Activated CD8-positive, alpha-beta T cell treated with anti-CD3 and anti-CD28 coated beads for 36 hours (primary cell): ENCODE measurements at places on chromosomes 1 and 21.

GRCh38 chr1:246527402-246528088 is 20.5 kb upstream of the SMYD3 start:
- H3K27ac ChIP-seq = peak overlapping the region; percentile 67
- peak; percentile 22 for DNase-seq
- no peak overlapping the region for H3K4me3 ChIP-seq

DNA sequence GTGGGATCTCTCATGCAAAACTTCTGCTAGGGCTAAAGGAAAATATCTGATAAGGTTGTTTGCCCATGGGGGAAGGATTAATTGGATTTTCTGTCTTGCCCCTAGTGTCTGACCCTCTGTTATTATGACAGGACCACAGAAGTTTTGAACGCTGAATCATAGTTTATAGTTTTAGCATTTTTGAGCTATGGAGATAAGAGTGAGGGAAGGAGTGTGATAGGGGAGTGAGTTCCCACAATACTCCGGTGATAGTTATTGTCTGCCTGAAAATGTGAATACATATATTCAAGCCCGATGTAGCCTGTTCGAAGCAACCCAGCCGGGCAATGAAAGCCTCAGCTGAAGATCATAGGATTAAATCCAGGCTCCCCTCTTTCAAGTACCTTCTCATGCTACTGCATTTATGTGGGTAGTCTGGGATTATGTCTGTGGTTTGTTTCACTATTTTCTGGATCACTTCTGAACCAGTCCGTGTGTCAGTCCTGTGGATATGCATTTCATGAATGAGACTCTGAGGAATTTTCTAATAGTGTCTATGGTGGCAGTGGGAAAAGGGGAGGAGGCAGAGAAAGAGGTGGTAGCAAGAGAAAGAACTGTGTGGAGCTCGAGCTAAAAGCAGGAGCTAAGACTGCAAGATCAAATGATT is 258.7 kb downstream of the DISC1 start:
- no peaks in the 10 kb centered on the region for H3K4me1 ChIP-seq
- H3K4me3 ChIP-seq = no peak overlapping the region
- no peak overlapping the region for H3K27ac ChIP-seq
- H3K36me3 ChIP-seq = no peaks in the 10 kb centered on the region
- DNase-seq = no peak
- H3K27me3 ChIP-seq = no peaks in the 10 kb centered on the region

DNA sequence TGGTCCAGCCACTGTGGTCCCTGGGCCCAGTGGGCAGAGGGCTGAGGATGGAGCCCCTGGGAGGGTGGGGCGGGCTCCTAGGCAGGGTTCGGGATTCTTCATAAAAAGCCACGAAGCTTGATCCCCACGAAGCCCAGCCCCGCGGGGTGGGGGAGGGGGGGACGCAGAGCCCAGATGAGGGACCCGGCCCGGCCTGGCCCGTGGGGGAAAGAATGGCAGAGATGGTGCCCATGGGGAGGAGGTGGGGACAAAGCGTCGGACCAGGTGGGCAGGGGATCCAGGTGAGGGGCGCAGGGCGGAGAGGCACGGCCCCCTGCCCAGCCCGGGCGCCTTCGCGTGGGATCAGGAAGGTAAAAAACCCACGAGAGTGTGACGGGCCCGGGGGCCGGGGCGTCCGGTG is 6.0 kb upstream of the SMIM12 start:
- H3K27me3 ChIP-seq = no peaks in the 10 kb centered on the region
- H3K36me3 ChIP-seq = no peaks in the 10 kb centered on the region
- H3K27ac ChIP-seq = peak overlapping the region; percentile 55
- peak overlapping the region; percentile 77 for H3K4me3 ChIP-seq
- DNase-seq = no peak
- H3K4me1 ChIP-seq = peaks cover 28% of the 10 kb centered on the region

DNA sequence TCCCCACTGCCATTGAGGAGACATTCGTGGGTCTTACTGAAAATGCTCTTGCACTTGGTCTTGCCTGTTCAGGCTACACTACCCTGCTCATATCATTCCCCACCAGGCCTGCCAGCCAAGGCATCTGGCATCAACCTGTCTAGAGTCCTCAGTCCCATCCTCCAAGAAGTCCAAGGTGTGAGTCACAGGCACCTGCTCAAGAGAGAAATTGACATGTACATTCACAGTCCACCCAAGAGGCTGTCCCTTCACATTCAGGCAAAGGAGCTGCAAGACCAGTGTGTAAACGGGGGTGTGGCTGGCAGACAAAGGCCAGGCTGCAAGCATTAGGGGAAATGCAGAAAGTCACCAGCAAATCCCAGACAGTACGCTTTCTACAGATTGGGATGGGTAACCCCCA is 13.1 kb upstream of the PLA2G2C start:
- H3K27ac ChIP-seq = no peak overlapping the region
- H3K27me3 ChIP-seq = peaks cover 27% of the 10 kb centered on the region
- peaks cover 4% of the 10 kb centered on the region for H3K4me1 ChIP-seq
- H3K4me3 ChIP-seq = no peak overlapping the region

GRCh38 chr1:188027613-188028012 is 1198.9 kb downstream of the PLA2G4A start:
- H3K27me3 ChIP-seq = no peaks in the 10 kb centered on the region
- no peak overlapping the region for H3K27ac ChIP-seq
- no peak overlapping the region for H3K4me3 ChIP-seq
- H3K4me1 ChIP-seq = no peaks in the 10 kb centered on the region
- DNase-seq = no peak

- no peak overlapping the region for H3K27ac ChIP-seq
- no peak for DNase-seq
- H3K27me3 ChIP-seq = peaks cover 10% of the 10 kb centered on the region
- H3K4me3 ChIP-seq = no peak overlapping the region
- no peaks in the 10 kb centered on the region for H3K36me3 ChIP-seq
Measured at GRCh38 chr1:31387612-31388011, 14.7 kb upstream of the FABP3 start.

- H3K36me3 ChIP-seq = no peaks in the 10 kb centered on the region
- H3K4me3 ChIP-seq = no peak overlapping the region
- DNase-seq = no peak
- no peak overlapping the region for H3K27ac ChIP-seq
Measured at GRCh38 chr1:203996126-203996525, 76.8 kb upstream of the SOX13 start.

DNA sequence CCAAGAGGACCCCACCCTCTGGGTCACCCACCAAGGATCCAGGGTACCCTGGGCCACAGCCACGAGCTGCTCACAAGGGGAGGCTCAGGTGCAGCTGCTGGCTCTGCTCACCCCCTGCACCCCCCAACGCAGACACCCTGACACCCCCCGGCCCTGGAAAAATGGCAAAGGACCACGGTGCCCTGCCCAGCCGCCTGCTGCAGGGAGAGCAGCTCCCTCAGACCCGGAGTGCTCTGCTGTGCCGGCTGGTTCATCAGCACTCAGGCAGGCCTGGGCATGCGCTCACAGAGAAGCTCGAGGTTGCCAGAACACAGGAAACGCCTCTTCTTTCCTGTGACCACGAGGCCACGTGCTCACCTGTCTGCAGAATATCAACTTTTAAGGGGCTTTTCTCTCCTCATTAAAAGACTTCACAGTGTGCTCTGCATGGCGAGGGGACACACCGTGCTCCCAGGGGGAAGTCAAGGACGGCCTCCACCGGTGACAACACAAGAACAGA is 4.3 kb upstream of the C1QTNF12 start:
- H3K27me3 ChIP-seq = no peaks in the 10 kb centered on the region
- peaks cover 16% of the 10 kb centered on the region for H3K4me1 ChIP-seq
- DNase-seq = peak; percentile 95
- H3K4me3 ChIP-seq = peak overlapping the region; percentile 15
- H3K27ac ChIP-seq = peak overlapping the region; percentile 94
- H3K36me3 ChIP-seq = peaks cover 21% of the 10 kb centered on the region

DNA sequence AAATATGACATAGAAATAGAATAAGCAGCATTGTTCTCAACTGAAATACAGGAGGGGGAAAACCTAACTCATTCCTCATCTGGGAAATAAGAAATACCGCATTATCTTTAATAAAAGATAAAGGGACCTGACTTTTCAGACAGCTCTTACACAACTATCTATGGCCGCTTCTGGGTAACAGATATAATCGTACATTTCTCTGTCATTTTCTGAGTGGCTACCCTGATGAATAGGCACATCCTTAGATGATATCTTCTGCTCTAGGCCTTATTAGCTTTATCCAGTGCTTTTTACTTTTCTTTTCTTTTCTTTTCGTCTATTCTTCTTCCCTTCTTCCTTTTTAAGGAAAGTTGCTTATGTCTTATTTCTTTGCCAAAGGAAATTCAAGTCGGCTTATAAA is 356.9 kb upstream of the GREM2 start:
- no peak for DNase-seq
- no peak overlapping the region for H3K27ac ChIP-seq
- H3K27me3 ChIP-seq = no peaks in the 10 kb centered on the region
- no peaks in the 10 kb centered on the region for H3K4me1 ChIP-seq
- no peak overlapping the region for H3K4me3 ChIP-seq
- H3K36me3 ChIP-seq = no peaks in the 10 kb centered on the region

DNA sequence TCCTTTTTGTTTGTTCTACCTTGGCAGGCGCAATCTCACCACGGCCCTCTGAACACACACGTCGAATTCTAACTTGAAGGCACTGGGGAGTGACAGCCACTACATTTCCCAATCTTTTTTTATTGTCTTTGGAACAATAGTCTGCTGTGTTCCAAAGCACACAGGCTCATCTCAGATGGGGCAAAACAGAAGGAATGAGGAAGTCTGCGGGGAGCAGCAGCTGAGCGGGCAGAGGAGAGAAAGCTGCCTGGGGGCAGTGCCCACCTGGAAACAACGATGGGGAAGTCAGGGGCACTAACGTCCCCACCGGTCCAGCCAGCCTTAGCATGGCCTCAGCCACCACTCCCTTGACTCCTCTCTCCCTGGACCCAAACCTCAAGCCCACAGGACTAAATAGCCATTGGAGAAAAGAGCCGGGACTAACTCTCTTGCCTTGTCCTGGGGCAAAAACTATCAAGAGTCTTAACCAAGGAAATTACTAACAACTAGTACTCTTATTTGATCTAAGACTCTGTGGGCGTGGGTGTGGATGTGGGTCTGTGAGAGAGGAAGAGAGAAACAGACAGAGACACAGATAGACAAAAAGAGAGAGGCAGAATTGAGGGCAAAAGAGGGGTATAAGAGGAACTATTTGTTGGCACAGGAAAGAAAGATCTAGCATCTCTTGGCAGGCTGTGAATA is 34.2 kb downstream of the SYF2 start:
- peak overlapping the region; percentile 1 for H3K4me3 ChIP-seq
- H3K36me3 ChIP-seq = no peaks in the 10 kb centered on the region
- H3K4me1 ChIP-seq = peaks cover 12% of the 10 kb centered on the region

- H3K4me3 ChIP-seq = no peak overlapping the region
- no peak for DNase-seq
- H3K27me3 ChIP-seq = peaks cover 5% of the 10 kb centered on the region
- no peak overlapping the region for H3K27ac ChIP-seq
- H3K36me3 ChIP-seq = no peaks in the 10 kb centered on the region
- H3K4me1 ChIP-seq = no peaks in the 10 kb centered on the region
Measured at GRCh38 chr1:237811633-237812032, 79.1 kb downstream of the ZP4 start.

DNA sequence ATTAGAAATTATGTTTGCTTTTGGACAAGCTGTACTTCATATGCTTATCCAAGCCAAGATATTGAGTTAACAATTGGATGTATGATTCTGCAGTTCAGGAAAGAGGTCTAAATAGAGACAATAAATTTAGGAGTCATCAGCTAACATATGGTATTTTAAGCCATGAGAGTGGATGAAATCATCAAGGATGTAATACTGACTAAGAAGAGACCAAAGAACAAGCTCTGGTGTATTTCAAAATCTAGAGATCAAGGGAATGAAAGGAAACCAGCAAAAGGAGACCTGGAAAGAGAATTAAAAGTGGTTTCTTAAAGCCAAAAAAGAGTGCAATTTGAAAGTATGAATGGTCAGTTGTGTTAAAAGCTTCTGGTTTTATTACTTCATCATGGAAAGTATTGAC is 183.6 kb upstream of the BEND5 start:
- no peaks in the 10 kb centered on the region for H3K4me1 ChIP-seq
- H3K36me3 ChIP-seq = no peaks in the 10 kb centered on the region
- DNase-seq = no peak

DNA sequence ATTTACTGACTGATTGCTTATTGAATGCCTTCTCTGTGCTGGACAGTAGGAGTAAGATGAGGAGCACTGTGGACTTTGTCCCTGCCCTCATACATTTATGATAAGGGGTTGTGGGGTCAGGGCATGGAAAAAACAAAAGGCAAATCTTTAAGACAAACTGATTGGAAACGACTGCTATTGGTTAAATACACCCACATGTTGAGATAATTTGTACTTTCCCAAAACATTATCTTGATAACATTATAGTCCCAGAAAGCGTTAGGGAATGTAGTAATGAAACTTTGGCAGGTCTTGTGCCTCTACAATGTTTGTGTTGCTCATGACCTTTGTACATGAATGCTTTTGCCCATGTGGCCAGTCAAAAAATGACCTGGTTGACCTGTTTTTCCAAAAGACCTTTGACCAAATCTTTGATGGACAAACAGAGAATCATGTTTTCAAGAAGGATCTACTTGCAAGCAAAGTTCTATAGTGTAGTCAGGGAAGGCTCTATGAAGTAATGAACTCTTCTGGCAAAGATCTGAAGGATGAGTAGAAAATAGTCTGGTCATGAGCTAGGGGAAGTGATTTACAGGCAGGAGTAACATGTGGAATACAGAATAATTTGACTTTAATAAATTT is 50.9 kb downstream of the LEPR start:
- no peaks in the 10 kb centered on the region for H3K27me3 ChIP-seq
- DNase-seq = no peak
- H3K4me1 ChIP-seq = no peaks in the 10 kb centered on the region
- no peak overlapping the region for H3K4me3 ChIP-seq
- H3K36me3 ChIP-seq = peaks cover 4% of the 10 kb centered on the region
- no peak overlapping the region for H3K27ac ChIP-seq
